Activated naive CD4-positive, alpha-beta T cell treated with anti-CD3 and anti-CD28 coated beads, Interleukin-2, amount 10 ng/mL, durations not matched to agents 5 hours and 36 hours (primary cell): ENCODE measurements at places on chromosomes 3 and 15. TPM values are rescaled to one million over a fixed set of nuclear protein-coding genes. Genes with fewer than 3 reads are reported as not detected.

Gene ISLR
- not detected for total RNA-seq

Gene OXTR
- 0.18 TPM for total RNA-seq

Gene GOLGA8S
- total RNA-seq, result 0.10 TPM

Gene COL8A1
- 0.08 TPM for total RNA-seq

Gene CHRM5
- total RNA-seq, result not detected

Gene IGSF11
- total RNA-seq, result 0.55 TPM

Gene TUSC7
- total RNA-seq, result not detected
